ENCODE measurements at places on chromosomes 4 and X.

GRCh38 chrX:123869488-123869887 is 9.6 kb downstream of the XIAP start:
- no peak for DNase-seq

- no peak for DNase-seq
Measured at GRCh38 chrX:8864161-8864560, 63.0 kb upstream of the FAM9A start.

- no peak for DNase-seq
Measured at GRCh38 chrX:17635231-17635630, 102.1 kb upstream of the SCML1 start.

GRCh38 chrX:5971300-5971699 is 257.4 kb downstream of the NLGN4X start:
- DNase-seq = no peak

DNA sequence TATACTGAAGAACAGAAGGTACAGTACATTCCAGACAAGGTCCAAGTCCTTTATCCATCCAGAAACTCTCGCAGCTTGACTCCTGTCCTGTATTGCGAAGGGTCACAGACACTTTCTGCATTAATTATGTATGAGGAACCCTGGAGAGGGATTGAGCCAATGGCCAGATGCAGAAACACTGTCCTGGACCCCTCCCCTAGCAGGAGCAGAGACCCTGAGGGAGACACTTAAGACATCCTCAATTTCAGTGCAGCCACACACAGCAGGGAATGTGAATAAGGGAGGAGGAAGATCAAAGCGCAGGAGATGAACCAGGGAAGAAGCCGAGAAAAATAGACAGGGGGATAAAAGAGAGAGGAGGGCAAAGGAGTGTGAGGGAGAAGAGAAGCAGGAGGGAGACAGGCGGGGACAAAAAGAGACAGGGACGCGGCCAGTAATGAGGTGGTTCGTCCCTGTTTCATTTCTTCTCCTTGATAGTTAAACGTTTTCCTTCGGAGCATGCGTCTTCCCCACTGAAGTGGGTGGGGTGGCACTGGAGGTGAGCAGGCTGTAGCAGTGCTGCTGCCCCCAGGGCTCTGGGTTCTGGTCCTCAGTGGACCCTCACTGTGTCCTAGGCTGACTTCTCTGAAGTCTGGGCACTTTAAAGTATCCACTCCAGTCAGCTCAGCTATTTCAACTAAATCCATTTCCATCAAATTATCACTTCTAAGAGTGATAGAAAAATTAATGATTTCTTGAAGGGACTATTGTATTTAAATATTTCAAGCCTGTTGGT is 356.4 kb upstream of the NOCT start:
- DNase-seq = no peak

GRCh38 chr4:111510535-111510934 is 634.7 kb upstream of the FAM241A start:
- DNase-seq = no peak

- no peak for DNase-seq
Measured at GRCh38 chr4:113433116-113433515, 328.4 kb downstream of the CAMK2D start.

DNA sequence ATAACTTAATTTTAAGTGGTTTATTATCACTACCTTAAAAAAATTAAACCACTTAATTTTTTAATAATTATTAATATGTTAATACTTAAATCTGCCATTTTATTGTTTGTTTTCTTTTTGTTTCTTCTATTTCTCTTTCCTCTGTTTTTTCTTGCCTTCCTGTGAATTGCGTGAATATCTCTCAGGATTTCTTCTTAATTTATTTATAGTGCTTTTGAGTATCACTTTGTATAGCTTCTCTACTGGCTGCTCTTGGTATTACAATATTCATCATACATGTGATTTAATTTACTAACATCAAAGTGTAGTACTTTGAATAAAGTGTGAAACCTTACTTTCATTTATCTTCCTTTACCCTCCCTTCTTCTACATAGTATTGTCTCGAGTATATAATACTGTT is 349.5 kb upstream of the CPXCR1 start:
- no peak for DNase-seq

DNA sequence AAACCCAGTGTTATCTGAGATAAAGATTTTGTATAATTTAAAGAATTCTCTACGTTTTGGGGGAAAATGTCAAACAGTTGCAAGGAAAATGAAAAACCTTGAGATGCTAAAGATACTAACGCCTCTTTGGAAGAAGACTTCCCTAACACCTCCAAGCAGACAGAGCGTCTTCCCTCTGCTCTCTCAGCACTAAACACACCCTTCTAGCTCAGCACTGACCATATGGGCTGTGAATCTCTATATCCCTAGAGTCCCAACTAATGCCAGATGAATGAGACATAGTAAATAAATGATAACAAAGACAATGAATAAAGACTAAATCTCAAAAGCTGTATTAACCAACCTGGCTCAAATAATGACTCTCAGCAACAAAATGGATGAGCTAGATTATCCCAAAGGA is 13.3 kb downstream of the FUNDC1 start:
- DNase-seq = no peak

GRCh38 chr4:153471698-153472093 is 5.5 kb downstream of the TMEM131L start:
- DNase-seq = peak; percentile 83

- DNase-seq = no peak
Measured at GRCh38 chr4:16136827-16137226, 53.0 kb upstream of the PROM1 start.

All from CD4-positive, alpha-beta T cell treated with Interleukin-4 for 4 hours (primary cell).